Liver (tissue), 10 donors: ENCODE measurements at places on chromosomes 3 and 15.
A peak's percentile ranks its signal among the peaks of the same experiment; 100 is the strongest.

GRCh38 chr15:31254431-31255175 is 72.0 kb upstream of the KLF13 start:
- H3K27me3 ChIP-seq, result no peaks in the 10 kb centered on the region
- H3K36me3 ChIP-seq, result no peaks in the 10 kb centered on the region
- no peaks in the 10 kb centered on the region for H3K4me1 ChIP-seq
- H3K4me3 ChIP-seq, result no peak overlapping the region
- DNase-seq, result no peak

DNA sequence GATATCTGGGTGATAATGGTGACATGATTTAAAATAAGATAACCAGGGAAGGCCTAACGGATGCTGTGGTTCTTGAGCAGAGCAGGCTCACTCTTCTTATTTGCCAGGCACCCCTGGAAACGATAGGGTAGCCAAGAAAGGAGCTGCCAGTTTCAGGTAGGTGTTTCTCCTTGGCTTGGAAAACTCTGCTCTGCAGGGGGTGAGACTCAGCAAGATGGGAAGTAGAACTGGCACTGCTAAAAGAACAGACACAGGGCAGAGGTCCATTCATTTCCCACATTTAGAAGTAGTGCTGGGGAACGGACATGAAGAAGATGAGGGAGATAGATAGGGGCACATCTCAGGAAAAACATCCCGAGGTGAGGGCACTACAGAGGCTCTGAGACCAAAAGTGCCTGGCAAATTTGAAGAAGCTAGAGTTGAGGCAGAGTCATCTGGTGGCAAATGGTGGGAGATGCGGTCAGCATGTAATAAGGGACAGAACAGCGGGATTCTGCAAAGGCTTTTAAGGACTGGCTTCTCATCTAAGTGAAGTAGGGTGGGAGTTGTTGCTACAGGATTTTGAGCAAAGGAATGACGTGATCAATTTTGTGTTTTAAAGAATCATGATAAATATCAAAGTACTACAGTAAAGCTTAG is 323.4 kb upstream of the PLSCR5 start:
- H3K27ac ChIP-seq, result no peak overlapping the region
- no peaks in the 10 kb centered on the region for H3K27me3 ChIP-seq
- no peak for DNase-seq
- H3K4me3 ChIP-seq, result no peak overlapping the region
- H3K36me3 ChIP-seq, result no peaks in the 10 kb centered on the region

- no peaks in the 10 kb centered on the region for H3K36me3 ChIP-seq
- peak overlapping the region; percentile 58 for H3K27ac ChIP-seq
- peaks cover 48% of the 10 kb centered on the region for H3K4me1 ChIP-seq
- no peak overlapping the region for H3K4me3 ChIP-seq
Measured at GRCh38 chr3:72571052-72571451, 277.2 kb downstream of the SHQ1 start.

DNA sequence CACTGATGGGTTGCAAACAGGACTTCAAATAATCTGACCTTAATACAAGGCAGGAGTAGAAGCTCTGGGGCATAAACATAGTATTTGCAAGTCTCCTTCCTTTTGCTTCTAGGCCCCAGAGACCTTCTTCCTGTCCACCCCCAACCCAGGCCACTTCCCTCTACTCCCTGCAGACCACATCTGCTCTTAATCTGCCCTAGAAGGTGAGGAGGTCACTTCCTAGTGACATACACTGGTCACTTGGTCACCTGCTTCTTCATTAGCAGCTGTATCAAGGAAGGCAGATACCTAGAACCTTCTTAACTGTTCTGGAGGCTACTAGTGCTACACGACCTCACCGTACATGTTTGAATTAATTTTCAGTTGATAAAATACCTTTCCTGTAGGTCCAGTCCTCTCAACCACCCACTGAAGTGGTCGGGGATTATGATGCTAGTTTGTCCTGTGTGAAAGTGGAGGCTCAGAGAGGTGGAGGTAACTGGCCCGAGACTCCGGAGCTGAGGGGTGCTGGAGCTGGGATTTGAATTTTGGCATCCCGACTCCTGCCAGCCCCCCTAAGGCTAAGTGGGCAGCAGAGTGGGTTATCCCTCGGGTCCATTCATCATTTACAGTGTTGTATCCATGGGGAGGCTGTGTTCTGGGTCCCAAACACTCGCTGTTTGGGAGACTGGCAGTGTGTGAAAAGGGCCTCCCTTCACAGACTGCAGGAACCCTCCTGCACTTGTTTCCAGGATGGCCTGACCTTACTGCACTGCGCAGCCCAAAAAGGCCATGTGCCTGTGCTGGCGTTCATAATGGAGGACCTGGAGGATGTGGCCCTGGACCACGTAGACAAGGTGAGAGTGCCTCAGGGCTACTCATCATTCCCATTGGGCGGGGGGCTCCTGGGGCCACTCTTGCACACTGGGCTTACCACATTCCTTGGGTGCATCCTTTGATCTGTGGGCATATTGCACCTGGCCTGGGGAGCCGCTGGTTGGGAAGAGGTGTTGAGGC is 13.9 kb downstream of the ANKDD1A start:
- H3K4me1 ChIP-seq, result no peaks in the 10 kb centered on the region
- no peak overlapping the region for H3K4me3 ChIP-seq
- H3K27ac ChIP-seq, result no peak overlapping the region
- H3K36me3 ChIP-seq, result no peaks in the 10 kb centered on the region
- H3K27me3 ChIP-seq, result no peaks in the 10 kb centered on the region
